ENCODE measurements at places on chromosomes 7 and 10.

DNA sequence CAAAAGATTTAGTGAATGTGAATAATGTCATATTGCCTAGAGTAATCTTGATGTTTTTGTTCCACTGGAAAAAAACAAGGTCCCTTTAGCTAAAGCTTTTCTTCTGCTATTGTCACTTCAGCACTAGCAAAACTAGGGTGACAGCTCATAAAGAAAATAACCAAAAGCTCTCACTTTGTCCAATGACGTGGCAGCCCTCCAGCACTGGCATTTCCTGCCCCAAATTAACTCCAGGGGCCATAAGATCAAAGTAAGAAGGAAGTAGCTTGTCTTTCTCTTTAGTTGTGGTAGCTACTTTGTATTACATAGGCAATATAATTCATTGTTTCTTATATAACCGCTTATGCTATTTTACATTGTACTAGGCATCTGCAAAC, 47.3 kb downstream of the LRRN3 start:
- DNase-seq = peak; percentile 67

- no peak for DNase-seq
Measured at GRCh38 chr7:2313450-2314208, 612 bp downstream of the SNX8 start.

GRCh38 chr10:108735380-108735779, 1187.9 kb downstream of the XPNPEP1 start:
- no peak for DNase-seq

DNA sequence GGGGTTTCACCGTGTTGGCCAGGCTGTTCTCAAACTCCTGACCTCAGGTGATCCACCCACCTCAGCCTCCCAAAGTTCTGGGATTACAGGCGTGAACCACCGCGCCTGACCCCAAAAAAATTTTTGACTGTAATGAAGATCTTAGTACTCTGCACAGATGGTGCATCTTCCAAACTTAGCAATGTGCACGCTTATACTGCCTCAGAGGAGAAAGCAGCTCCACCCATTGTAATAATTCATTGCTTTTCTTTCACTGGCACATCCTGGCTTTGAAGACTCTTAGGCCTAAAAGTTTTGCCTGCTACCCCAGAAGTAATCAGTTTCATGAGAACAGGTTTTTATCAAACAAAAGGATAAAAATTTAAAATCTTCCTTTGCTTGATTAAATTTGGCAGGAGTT, 52.1 kb upstream of the OIT3 start:
- DNase-seq = no peak

- DNase-seq = no peak
Measured at GRCh38 chr10:1230138-1230537, 174.0 kb downstream of the WDR37 start.

GRCh38 chr7:117061751-117062150, 108.5 kb downstream of the ST7 start:
- no peak for DNase-seq

DNA sequence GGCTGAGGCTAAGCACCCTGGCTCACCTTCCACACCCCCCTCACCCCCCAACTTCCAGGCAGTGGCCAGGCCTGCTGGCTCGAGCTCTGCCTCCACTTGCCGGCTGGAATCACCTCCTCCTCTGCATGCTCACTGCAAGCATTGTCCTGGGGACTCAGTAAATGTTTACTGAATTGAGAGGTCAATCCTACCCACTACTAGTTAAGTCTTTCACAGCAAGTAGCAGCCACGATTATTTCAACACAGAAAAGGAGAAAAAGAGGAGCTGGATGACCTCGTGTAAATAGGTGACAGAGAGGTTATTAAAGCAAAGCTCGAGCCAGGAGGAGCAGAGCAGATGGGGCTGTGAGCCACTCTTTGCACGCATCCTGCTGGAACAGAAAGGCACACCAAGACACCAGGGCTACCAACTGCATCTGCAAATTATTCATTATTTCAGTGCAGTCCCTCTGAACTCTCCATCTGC, 32.1 kb downstream of the HIPK2 start:
- no peak for DNase-seq

GRCh38 chr10:103690281-103690680, 165.1 kb downstream of the SH3PXD2A start:
- DNase-seq = no peak

DNA sequence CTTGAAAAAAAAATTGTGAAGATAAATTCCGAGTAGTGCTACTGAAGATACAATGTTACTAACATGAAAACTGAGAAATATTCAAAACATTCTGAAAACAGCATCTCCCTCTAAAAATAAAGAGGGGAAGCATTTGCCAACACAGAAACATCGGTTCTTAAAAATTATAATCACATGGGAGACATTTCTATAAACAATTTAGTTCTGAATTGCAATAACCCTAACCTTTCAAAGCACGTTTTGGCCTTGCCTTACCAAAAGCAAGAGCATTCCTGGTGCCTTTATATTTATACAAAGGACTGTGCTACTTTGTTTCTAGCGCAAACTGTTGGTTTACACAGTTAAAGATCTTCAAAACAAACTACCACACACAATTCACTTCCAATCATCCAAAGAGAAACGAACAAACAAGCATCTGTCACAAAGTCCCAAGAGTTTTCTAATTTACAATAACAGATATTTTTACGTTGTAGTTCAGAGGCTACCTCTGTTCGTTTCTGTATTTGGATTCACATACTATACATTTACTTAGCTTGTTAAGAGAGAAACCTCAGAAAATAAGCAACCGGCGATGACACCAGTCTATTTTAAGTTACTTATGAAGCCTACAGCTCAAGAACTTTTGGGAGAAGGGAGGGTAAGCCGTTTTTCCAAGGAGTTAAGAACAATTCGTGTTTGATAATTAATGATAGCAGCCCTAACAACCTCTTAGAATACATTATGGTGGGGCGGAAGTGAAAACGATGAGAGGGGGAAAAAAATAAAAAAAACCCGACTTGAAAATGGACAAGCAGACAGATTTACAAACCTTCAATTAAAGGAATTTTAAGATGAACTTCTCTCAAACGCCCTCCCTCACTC, 1.3 kb downstream of the ABI1 start:
- DNase-seq = no peak

DNA sequence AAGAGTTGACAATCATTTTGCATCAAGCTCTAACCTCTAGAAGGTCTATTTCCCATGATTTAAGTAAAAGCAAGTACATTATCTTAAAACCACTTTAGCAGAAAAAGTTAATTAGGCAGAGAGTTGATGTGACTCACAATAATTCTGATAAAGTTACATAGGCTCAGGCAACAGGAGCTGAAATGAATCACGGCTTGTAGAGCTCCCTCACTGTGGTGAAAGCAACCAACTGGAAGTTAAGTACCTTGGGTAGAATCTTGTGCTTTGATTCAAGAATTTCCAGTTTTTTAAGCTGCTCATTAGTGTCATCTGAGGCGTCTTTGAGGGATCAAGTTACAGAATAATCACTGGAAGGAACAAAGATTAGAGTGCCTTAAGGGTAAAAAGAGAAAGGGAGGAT, 68.9 kb upstream of the NFE2L3 start:
- no peak for DNase-seq

- DNase-seq = no peak
Measured at GRCh38 chr7:99132595-99133321, 11.2 kb downstream of the SMURF1 start.

All from stimulated activated CD4-positive, alpha-beta T cell treated with anti-CD3 and anti-CD28 coated beads, Interleukin-4, amount 100 ng/mL, for 24 hours (primary cell).